Left ventricle myocardium inferior (tissue), 1 donor: ENCODE measurements at places on chromosomes 3 and 15.

DNA sequence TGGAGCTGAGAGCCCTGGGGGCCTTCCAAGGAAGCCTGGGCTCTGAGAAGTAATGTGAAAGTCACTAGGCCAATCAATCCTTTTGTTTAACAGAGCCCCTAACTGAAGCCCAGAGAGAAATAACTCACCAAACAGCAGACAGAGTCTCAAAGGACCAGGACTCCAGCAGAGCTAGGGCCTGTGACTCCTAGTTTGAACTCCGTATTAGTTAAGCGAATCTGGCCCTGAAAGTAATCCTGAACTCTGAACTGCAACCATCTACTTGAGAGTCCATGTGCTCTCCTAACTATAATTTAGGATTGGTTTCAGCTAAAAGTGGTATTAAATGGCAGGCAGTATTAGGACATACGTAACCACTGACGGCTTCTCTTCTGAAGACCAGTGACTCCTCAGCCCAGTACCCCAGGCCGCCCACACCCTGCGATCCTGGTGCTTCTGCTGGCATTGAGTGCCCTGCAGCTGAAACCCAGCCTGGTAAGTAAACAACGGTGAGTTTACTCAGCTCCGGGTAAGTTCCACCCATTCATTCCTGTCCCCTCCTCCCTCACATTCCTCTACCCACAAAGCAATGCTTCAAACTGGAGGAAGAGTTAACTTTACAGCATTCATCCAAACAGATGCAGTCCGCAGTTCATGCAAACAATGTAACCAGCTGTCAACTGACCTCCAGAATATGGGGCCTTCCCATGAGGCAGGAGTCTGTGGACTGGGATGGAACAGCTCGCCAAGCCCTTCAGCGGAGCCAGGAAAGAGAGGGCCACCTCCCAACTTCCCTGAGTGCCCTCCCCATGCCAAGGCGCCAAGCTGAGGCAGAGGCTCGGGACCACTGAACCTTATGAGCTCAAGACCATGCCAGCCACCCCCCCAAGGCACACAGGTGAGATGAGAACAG is 7.3 kb downstream of the MYO5C start:
- no peak for DNase-seq

GRCh38 chr3:197202694-197203093 is 95.7 kb downstream of the DLG1 start:
- no peak for DNase-seq

GRCh38 chr15:71752604-71753289 is 57.6 kb upstream of the NR2E3 start:
- no peak for DNase-seq

DNA sequence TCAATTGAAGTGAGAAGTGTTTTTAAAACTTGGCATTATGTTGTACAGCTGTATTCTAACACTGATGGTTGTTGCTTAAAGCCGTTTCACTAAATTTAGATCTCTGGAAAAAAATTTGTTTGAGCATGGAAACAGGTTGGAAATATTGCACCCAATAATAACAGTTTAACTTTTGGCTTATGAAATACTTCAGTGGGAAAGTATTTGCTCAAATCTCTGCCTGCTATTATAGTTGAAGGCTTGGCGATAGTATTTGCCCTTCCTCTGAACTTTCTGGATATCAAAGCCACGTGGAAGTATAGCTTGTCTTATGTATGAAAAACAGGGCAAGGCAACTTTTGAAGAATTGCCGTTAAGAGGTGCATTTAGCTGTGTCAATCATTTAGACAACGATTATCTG is 270.3 kb upstream of the LRRFIP2 start:
- no peak for DNase-seq

- DNase-seq = no peak
Observed at GRCh38 chr15:40275523-40275922, 7.3 kb downstream of the ANKRD63 start.

DNA sequence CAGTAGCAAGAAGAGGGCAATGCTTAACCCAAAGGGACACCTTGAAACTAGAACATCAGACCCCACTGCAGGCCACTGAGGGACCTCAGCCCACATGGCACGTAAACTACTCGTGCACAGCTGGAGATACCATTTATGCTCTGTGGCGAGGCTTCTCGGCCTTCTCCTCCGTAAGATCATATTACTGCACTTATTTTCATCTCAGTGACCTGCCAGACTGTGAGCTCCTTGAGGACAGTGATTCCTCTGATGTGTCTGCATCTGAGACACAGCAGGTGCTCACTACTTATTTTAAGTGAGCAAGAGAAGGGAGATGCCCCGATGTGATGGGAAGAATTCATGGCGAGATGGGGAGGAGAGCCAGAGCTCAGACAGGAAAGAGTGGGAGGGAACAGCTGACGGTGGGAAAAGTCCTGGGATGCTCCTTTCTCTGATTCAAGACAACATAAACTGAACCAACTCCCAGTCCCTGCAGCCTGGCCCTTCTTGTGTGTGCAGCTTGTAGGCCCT is 137.6 kb downstream of the RPLP1 start:
- no peak for DNase-seq

DNA sequence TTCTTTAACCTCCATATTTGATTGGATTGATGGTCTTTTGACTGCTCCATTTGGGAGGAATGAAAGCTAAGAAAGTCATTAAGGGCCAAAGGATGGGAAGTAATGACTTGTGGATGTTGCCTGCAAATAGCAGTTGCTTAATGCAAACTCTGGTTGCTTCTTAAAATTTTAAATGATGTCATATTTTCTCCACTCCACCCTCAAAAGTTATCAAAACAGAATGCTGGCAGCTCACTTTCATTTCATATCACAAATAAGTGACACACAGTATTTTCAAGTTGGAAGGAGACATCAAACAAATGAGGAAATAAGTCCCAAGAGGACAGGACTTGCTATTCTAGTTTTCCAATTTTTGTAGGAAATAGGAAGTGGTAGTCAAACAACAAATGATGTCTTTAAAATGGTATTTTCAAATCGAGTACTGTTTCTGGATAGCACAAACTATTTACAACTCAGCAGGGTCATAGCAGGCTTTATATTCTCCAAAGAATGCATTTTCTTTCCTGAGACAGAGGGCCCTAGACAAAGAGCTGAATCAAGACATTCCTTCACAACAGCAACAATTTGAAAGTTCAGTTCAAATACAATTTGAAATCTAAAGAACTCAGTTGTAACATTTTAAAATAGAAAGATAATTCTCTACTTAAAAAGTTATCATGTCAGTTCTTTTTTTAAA is 165.1 kb upstream of the UBE2E1 start:
- no peak for DNase-seq

DNA sequence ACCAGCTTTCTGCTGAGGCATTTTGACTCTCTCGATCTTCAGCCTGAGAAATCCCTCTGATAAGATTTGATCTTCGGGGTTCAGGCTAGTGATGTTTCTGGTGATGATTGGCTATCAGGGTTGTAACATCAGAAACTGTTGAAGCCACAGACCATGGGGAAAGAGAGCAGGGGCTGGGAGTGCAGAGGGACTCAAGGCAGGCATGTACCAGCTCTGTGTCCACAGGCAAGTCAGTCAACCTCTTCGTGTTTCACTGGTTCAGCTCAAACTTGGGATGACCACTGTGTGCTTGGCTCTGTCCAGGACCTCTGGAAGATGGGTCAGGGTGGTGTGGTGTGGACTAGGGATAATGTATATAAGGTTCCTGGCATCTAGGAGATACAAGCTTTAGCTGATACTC is 116.5 kb downstream of the EEFSEC start:
- no peak for DNase-seq

DNA sequence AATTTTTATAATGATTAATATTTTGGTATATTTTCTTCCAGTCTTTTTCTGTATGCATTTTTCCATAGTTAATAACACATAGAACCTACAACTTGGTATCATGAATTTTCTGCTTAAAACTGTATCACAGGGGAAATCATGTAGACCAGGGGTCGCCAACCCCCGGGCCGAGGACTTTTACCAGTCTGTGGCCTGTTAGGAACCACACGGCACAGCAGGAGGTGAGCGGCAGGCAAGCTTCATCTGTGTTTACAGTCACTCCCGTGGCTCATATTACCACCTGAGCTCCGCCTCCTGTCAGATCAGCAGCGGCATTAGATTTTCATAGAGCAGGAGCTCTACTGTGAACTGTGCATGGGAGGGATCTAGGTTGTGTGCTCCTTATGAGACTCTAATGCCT is 54.7 kb downstream of the RPL22L1 start:
- no peak for DNase-seq

DNA sequence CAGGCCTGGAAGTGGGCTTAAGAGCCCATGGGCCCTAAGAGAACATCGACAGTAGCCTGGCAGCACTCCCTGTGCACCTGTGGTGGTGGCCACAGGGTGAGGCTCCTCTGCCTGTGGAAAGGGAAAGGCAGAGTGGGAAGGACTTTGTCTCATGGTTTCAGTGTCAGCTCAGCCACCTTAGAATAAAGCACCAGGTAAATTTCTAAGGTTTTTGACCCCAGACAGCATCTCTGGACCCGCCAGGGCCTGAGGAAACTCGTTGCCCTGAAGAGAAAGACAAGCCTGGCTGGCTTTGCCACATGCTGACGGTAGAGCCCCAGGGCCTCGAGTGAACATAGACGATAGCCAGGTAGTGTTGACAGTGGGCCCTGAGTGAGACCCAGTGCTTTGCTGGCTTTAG is 22.1 kb downstream of the GOLGA6A start:
- no peak for DNase-seq
